Endothelial cell of umbilical vein (primary cell): ENCODE measurements at places on chromosomes 7 and 10. TPM values are rescaled to one million over a fixed set of nuclear protein-coding genes. Genes with fewer than 3 reads are reported as not detected.
A peak's percentile ranks its signal among the peaks of the same experiment; 100 is the strongest.

FAM180A gene
- polyA plus RNA-seq = not detected in 2 replicates

DNA sequence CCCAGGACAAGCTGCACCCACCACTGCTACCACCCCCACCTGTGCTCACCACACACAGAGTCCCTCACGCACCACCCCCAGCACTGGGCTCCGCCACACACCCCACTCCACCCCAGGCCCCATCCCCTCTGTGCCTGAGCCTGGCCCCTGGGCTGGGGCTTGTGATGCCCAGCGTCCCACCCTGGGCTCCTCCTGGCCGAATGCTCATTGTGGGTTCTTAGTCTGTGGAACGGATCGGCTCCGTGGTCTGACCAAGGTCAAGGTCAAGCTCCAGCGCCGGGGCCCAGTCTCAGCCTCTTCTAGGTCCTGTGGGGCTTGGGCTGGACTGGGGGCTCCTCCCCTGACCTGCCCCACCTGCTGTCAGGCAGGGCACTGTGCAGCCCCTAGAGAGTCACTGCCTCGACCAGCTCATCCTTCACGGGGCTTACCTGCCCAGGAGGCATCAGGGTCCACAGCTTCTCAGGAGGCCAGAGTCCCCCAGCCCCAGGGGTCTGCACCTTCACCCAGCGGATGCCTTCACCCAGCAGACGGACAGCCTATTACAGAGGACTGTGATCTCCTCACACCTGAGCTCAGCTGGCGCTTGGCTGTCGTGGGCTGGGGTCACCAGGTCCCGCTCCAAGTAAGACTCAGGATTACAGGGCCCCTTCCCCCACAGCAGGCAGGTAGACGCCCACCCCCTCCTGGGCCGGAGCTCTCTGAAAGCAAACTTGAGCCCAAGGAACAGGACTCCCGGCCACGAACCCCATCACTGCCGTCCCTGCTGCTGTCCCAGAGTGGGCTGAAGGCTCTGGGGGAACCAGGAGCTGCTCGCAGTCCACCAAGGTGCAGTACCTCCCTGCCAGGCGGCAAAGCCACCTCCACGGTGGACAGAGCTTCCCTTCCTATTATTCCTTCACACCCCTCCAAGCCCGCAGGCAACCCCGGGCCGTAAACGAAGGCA lies 15.3 kb upstream of the UTF1 start:
- H3K36me3 ChIP-seq = no peaks in the 10 kb centered on the region
- no peaks in the 10 kb centered on the region for H3K27me3 ChIP-seq
- no peak overlapping the region for H3K27ac ChIP-seq
- no peak overlapping the region for H3K4me3 ChIP-seq
- no peaks in the 10 kb centered on the region for H3K4me1 ChIP-seq
- DNase-seq = no peak

FEZF1 gene
- not detected in 2 replicates for polyA plus RNA-seq

- DNase-seq = peak; percentile 34
- H3K27me3 ChIP-seq = no peaks in the 10 kb centered on the region
- no peak overlapping the region for H3K4me3 ChIP-seq
- H3K4me1 ChIP-seq = peaks cover 39% of the 10 kb centered on the region
- H3K36me3 ChIP-seq = no peaks in the 10 kb centered on the region
- peak overlapping the region; percentile 71 for H3K27ac ChIP-seq
Observed at GRCh38 chr7:22601812-22602565, 102.0 kb upstream of the STEAP1B start.

GRCh38 chr10:118961436-118961835 lies 68.1 kb upstream of the NANOS1 start:
- no peak for DNase-seq
- H3K27ac ChIP-seq = no peak overlapping the region
- no peaks in the 10 kb centered on the region for H3K27me3 ChIP-seq
- no peak overlapping the region for H3K4me3 ChIP-seq
- no peaks in the 10 kb centered on the region for H3K36me3 ChIP-seq

DNA sequence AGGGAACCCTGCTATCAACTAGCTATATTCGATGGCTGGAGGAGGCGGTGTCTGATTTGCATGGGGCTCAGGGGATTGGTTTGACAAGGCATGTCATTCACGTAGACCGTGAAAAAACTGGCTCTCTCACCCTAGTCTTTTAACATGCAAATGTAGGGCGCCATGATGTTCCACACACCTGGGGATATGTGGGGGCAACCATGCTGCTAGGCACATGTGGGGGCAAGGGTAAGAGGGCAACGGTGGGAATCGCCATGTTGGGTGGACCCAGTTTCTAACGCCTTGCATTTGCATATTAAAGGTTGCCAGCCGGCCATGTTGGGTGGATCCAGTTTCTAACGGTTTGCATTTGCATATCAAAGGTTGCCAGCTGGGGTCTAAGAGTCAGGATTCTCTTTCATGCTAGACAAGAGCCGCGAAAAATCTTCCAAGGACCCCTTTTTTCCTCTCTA lies 419.2 kb upstream of the NFE2L3 start:
- H3K4me3 ChIP-seq = no peak overlapping the region
- H3K27me3 ChIP-seq = no peaks in the 10 kb centered on the region
- H3K27ac ChIP-seq = no peak overlapping the region
- DNase-seq = no peak

UPK3BL1 gene
- polyA plus RNA-seq = 17.8 and 20.3 TPM in 2 replicates

HMX3 gene
- polyA plus RNA-seq = not detected in 2 replicates

DNA sequence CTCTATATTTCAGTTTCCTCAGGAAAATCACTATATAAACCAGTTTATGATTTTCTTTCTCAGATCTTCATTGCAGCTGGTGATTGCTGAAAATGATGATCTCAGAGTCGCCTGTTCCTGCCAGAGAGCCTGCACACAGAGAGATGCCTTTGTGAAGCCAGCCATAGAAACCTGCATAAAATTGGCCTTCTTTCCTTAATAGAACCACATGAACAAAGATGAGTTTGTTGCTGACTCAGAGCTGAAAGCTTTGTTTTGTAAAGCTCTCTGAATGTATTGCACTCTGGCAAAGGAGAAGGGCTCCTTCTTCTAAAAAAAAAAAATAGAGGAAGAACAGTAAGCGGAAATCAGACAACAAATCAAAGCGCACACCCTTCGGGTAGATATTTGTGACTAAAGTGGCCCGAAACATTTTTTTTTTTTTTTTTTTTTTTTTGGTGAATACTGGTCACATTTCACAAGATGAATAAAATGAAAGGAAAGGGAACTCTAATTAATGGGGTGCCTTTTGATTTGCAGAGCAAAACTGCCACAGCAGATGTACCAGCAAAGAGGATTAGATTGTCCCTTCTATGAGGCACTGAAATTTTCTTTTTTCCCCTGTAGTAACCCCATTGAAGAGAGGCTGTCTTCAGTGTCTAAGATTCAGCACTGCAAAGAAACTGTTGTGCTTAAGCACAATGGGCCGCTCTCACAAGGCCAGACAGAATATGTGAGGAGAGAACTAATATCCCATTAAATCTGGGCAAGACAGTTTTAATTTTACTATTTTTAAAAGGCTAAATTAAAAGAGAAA lies 75.1 kb upstream of the PTPRZ1 start:
- no peak overlapping the region for H3K27ac ChIP-seq
- H3K27me3 ChIP-seq = no peaks in the 10 kb centered on the region
- no peak overlapping the region for H3K4me3 ChIP-seq
- DNase-seq = no peak

GRCh38 chr10:90734415-90734814 lies 123.4 kb downstream of the HTR7 start:
- H3K27me3 ChIP-seq = peaks cover 2% of the 10 kb centered on the region
- H3K4me3 ChIP-seq = no peak overlapping the region
- DNase-seq = no peak
- no peaks in the 10 kb centered on the region for H3K4me1 ChIP-seq
- no peaks in the 10 kb centered on the region for H3K36me3 ChIP-seq
- no peak overlapping the region for H3K27ac ChIP-seq

DNA sequence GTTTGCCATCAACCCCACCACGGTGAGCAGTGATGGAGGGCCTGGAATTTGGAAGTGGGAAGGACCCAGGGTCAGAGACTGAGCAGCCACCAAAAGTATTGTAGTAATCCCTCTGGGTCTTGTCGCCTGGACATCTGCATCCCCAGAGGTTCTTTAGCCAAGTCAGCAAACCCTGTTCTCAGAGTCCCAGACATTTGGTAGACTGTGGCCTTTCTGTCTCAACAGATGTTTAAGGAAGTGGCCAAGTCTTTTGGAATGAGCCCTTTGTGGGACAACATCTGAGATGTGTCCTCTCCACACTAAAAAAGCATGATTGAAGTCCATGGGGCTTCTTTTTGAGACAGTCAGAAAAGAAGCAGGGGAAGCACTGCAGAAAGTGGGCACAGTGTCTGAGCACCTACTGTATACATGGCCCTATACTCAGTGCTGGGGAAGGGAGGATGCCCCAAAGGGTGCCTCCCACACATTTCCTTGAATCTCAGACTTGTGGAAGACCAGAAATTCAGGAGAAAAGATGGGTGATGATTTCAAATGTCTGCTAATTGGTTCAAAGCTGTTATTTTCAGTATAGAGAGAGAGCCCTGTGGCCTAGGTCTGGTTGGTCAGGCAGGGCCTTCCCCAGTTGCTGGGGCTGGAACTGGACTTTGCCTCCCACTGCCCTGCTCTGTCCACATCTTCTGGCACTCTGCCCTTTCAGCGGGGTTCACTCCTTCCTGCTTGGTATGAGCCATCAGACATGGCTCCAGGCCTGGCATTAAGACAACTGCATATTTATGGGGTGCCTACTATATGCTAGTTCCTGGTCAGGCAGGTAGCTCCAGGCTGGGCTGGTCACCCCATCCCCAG lies 26.5 kb upstream of the VSIR start:
- no peak overlapping the region for H3K27ac ChIP-seq
- no peaks in the 10 kb centered on the region for H3K27me3 ChIP-seq

RAB19 gene
- not detected in 2 replicates for polyA plus RNA-seq

- peaks cover 77% of the 10 kb centered on the region for H3K27me3 ChIP-seq
- no peak for DNase-seq
- peaks cover 9% of the 10 kb centered on the region for H3K4me1 ChIP-seq
- no peaks in the 10 kb centered on the region for H3K36me3 ChIP-seq
- H3K4me3 ChIP-seq = no peak overlapping the region
- H3K27ac ChIP-seq = no peak overlapping the region
Observed at GRCh38 chr10:129960481-129961156, 3.5 kb downstream of the EBF3 start.

NKX1-2 gene
- polyA plus RNA-seq = not detected in 2 replicates

RPEL1 gene
- polyA plus RNA-seq = 0.04 and 0.11 TPM in 2 replicates

CISD1 gene
- 21.1 and 25.5 TPM in 2 replicates for polyA plus RNA-seq

- no peaks in the 10 kb centered on the region for H3K36me3 ChIP-seq
- no peaks in the 10 kb centered on the region for H3K4me1 ChIP-seq
- no peak overlapping the region for H3K27ac ChIP-seq
Observed at GRCh38 chr10:113450046-113450804, 102.6 kb upstream of the HABP2 start.

DNA sequence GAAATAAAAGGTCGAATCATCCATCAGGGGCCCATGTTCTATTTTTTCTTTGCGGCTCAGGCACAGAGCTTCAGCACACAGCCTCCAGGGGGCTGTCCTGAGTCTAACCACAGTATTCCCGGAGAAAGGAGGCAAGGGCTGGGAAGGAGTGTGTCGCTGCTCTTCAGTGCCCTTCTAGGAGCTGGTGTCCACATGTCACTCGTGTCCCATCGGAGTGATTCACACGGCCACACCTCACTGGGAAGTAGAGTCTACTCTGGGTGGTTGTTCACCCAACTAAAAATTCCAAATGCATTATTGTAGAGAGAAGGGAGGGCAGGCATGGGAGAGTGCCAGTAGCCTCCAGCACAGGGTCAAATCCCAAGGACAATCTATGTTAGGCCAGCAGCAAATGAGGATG lies 114.8 kb upstream of the LANCL2 start:
- no peak overlapping the region for H3K27ac ChIP-seq
- H3K36me3 ChIP-seq = no peaks in the 10 kb centered on the region
- H3K27me3 ChIP-seq = peaks cover 33% of the 10 kb centered on the region
- DNase-seq = peak; percentile 27

CADPS2 gene
- 7.0 and 9.5 TPM in 2 replicates for polyA plus RNA-seq

CTAGE8 gene
- polyA plus RNA-seq = 0.03 and 0.06 TPM in 2 replicates

DNA sequence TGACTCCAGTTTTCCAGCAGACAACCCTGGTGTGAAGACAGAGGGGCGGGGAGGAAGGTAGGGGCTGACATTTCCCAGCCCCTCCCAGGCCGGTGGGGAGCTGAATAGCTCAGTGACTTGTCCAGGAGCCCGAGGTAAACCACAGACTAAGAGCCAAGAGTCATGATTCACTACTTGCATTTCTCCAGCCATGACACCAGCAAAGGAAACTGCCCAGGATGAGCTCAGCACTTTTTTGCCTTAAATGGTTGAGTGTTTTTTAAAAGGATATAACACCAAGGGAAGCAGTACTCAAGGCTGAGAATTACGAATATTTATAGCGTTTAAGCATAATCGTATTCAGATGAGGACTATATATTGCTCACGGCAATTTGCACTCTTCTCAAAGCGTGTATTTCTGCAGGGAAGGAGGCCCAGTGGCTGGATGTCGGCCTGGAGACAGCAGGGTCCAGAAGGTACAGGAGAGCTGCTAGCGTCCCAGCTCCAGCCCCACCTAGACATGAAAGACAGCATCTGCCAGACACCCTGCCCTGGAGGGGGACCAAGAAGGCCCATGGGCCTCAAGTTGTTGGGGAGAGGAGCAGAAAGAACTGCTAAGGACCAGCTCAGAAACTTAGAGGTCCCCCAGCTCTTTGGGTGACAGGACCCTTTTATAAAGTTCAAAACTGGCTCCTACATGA lies 141.4 kb downstream of the GRID1 start:
- H3K27ac ChIP-seq = no peak overlapping the region
- no peak for DNase-seq
- H3K36me3 ChIP-seq = no peaks in the 10 kb centered on the region
- H3K4me3 ChIP-seq = no peak overlapping the region
- H3K4me1 ChIP-seq = no peaks in the 10 kb centered on the region

GRCh38 chr7:28999427-28999826 lies 41.3 kb upstream of the TRIL start:
- H3K27ac ChIP-seq = no peak overlapping the region
- H3K36me3 ChIP-seq = no peaks in the 10 kb centered on the region
- no peak overlapping the region for H3K4me3 ChIP-seq
- no peak for DNase-seq

ZPBP gene
- polyA plus RNA-seq = not detected in 2 replicates

DNA sequence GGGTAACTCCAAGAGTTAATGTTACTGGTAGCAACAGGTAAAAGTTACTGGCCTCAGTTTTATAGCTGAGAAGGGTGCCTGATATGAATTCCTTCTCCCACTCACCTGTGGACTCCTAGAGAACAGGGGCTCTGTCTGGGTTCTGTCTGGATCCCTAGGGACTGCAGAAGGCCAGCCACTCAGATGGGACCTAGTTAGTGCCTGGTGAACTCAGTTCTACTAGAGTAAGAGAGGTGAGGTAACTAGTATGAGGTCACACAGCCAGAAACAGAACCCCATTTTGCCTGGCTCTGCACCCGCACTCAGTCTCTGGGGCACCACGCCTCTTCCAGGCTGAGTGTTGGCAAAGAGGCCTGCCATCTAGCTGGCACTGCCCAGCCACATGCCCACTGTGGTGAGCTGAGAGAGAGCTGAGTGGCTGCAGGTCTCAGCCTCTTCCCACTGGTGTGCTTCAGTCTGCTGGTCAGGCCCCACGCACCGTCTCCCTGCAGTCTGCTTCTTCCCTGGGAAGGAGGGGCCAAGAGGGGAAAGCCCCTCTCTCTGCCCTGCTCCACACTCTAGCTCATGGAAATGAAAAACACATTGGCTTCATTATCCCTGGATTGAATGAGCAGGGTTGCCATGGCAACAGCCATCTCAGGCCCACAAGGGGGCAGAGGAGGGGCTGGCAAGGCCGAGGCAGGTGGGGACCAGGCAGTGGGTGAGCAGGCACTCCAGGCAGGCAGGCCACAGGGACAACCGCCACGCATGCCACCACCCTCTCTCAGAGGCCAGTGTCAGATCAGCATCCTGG lies 110.6 kb downstream of the ZMIZ1 start:
- no peaks in the 10 kb centered on the region for H3K36me3 ChIP-seq
- H3K27ac ChIP-seq = peak overlapping the region; percentile 47
- H3K4me1 ChIP-seq = peaks cover 63% of the 10 kb centered on the region
- DNase-seq = peak; percentile 43
- no peaks in the 10 kb centered on the region for H3K27me3 ChIP-seq

HOXA2 gene
- 1.6 and 1.9 TPM in 2 replicates for polyA plus RNA-seq
